ENCODE measurements at places on chromosomes 11 and 22. TPM values are rescaled to one million over a fixed set of nuclear protein-coding genes. Genes with fewer than 3 reads are reported as not detected.

DNA sequence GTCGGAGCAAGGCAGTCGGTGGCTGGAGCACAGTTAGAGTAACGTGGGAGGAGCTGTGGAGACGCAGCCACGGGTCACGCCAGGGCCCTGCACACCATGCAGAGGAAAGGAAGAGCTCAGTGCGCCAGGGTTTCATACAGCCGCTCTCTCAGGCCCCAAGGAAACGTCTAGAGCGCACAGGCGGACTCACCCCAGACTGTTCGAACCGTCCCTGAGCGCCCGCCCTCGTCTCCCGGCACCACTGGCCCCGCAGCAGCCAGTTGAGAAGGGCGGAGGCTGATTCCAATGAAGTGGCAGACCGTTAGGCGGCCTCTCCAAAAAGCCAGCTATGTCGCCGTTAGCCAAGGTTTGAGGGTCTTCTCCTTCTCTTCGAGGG, 483 bp upstream of the HYLS1 start:
- H3K4me3 ChIP-seq, result peak overlapping the region; percentile 59
- peak; percentile 88 for DNase-seq
- peaks cover 36% of the 10 kb centered on the region for H3K4me1 ChIP-seq
- H3K27ac ChIP-seq, result peak overlapping the region; percentile 96

GRCh38 chr22:39343259-39344045, 6.3 kb upstream of the SYNGR1 start:
- no peak overlapping the region for H3K4me3 ChIP-seq
- no peak overlapping the region for H3K27ac ChIP-seq
- H3K36me3 ChIP-seq, result no peaks in the 10 kb centered on the region
- no peaks in the 10 kb centered on the region for H3K27me3 ChIP-seq
- no peak for DNase-seq
- H3K4me1 ChIP-seq, result no peaks in the 10 kb centered on the region

DNA sequence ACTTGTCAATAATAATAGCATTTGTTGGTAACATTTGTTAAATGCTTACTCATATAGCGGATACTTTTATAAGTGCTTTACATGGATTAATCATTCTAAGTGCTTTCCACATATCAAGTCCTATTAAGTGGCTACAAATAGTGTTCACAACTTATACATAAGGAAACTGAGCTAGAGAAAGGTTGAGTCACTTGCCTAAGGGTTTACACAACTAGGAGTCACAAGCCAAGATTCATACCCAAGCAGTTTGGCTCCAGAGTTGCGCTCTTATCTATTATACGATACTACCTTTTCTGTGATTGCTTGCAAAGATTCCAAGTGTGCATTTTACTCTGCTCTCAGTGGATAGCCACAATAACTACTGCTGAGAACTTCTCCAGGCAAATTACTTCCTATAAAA, 215.9 kb upstream of the CCDC90B start:
- no peaks in the 10 kb centered on the region for H3K27me3 ChIP-seq
- H3K4me1 ChIP-seq, result no peaks in the 10 kb centered on the region
- H3K36me3 ChIP-seq, result no peaks in the 10 kb centered on the region

DNA sequence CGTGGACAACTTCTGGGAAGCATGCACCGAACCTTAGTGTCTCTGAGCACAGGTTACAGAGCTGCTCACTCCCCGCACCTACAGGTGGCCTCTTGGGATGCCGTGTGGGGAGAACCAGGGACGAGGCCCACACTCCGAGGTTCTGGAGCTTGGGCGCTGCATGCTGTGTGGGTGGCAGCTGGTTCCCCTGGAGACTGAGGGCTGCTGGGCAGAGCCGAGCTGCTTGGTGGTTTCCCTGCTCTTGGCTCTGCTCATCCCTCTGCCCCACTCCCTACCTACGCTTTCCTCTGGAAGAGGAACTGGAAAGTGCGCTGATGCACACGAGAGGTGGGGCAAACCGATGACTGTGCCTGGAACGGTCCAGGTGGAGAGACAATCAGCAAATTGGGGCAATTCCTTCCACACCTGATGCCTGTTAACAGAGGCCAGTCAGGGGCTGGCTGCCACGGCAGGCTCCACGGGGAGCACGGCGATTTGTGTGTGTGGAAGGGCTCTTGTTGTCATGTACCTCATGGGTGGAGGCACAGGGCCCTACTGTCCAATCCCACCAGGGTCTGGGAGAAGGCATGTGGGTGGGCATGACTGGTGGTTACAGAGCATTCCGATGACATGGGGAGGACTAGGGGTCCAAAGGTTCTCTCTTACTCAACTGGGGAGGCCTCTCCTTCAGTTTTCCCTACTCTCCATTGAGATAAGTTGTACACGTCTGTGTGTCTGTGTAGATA, 60.9 kb downstream of the ST14 start:
- no peaks in the 10 kb centered on the region for H3K27me3 ChIP-seq
- no peaks in the 10 kb centered on the region for H3K36me3 ChIP-seq
- no peak overlapping the region for H3K27ac ChIP-seq
- peak; percentile 65 for DNase-seq

- no peak overlapping the region for H3K4me3 ChIP-seq
- H3K4me1 ChIP-seq, result no peaks in the 10 kb centered on the region
- H3K27me3 ChIP-seq, result peaks cover 20% of the 10 kb centered on the region
Measured at GRCh38 chr22:43129426-43130425, 13.5 kb downstream of the MCAT start.

- no peaks in the 10 kb centered on the region for H3K36me3 ChIP-seq
- no peak overlapping the region for H3K4me3 ChIP-seq
- no peak overlapping the region for H3K27ac ChIP-seq
- H3K27me3 ChIP-seq, result no peaks in the 10 kb centered on the region
- H3K4me1 ChIP-seq, result no peaks in the 10 kb centered on the region
- DNase-seq, result no peak
Measured at GRCh38 chr22:32512267-32512982, 37.8 kb downstream of the FBXO7 start.

Gene OTOG
- not detected for total RNA-seq

Gene YPEL4
- 2.7 TPM for total RNA-seq

All from spleen (tissue), 13 donors.